ENCODE measurements at places on chromosomes 5 and 9.
A peak's percentile ranks its signal among the peaks of the same experiment; 100 is the strongest.

GRCh38 chr5:64767959-64768357 lies 533 bp downstream of the SREK1IP1 start:
- peak; percentile 22 for DNase-seq

DNA sequence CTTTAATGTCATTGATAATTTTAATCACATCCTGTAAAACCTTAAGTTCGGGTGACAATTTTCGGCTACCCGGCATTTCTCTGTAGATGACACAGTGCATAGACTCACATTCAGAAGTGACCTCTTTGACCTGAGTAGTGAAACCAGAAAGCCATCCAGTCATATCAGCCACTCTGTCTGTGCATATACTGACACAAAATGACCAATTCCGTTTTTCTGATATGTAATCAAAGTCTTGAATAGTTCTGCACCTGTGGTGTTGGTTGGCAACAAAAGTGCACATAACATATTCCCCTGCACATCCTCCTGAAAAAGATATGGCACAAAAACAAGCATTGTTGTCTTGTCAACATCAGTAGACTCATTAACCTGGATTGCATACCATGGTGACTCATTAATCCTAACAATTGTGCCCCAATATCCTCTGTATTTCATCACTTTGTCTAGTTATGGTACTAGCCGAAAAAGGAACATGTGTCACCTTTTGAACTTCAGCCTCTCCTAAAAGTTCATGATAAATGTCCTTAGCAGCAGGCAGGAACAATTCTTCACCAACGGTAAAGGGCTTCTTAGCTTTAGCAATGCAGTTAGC lies 4.6 kb upstream of the HNRNPA0 start:
- DNase-seq, result peak; percentile 30

DNA sequence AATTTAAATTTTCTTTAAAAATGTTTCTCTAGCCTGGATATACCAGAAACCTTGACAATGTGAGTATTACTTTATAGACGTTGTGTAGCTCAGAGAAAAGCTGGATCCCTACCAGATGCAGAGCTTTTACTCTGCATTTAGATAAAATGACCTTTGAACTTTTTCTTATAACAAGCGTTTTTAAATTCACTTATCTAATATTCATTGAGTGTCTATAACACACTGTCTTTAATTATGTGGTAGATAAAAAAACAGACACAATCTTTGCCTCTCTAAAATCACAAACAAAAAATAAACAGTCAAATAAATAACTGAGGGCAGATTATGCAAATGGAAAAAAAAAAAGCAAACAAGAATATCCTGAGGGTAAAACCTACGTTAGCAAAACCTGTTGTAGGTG lies 773.6 kb downstream of the CDH12 start:
- DNase-seq, result no peak

DNA sequence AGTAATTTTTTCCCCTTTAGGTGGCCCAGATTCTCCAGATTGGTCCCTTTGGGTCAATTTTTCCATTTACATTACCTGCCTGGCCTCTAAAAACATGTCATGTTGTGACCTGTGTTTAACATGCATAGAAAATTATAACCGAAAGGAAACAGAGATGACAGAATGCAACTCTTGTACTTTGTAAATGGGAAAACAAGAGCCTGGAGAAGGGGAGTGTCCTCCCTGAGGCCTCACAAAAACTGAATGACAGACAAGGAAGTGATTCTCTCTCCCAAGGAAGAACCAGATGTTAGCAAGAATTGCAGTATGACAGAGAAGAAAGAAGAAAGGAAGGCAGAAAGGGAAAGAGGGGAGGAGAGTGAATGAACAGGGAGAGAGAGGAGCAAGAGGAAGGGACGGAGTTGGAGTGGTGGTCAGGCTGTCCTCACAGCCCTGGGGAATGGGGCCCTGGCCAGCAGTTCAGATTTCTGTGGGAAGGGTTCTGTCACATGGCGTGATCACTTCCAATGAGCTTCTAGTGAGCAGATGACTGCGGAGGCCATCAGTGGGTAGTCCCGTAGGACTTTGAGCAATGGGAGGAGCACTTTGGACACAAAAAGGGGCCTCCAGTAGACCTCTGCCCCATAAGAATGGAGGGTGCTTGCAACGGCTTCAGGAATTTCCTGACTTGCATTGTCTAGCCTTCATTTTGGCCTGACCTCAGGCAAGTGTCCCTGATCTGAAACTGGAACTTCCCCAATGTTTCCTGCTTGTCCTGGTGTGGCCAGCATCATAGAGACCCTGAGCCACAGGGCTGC lies 31.6 kb downstream of the ABLIM3 start:
- peak; percentile 13 for DNase-seq

- DNase-seq, result no peak
Observed at GRCh38 chr5:173971681-173972345, 17.2 kb upstream of the C5orf47 start.

DNA sequence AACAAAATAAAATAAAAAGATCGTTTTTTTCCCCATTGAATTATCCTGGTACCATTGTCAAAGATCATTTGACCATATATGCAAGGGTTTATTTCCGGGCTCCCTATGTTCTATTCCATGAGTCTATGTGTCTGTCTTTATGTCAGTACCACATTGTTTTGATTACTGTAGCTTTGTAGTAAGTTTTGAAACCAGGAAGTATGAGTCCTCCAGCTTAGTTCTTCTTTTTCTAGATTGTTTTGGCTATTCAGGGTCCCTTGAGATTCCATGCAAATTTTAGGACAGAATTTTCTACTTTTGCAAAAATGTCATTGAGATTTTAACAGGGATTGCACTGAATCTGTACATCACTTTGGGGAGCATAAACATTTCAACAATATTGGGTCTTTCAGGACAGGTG lies 18.7 kb upstream of the EEIG1 start:
- no peak for DNase-seq

All from fibroblast of pulmonary artery (primary cell).